Upper lobe of left lung (tissue), 6 donors: ENCODE measurements at places on chromosomes 11 and 22.

DNA sequence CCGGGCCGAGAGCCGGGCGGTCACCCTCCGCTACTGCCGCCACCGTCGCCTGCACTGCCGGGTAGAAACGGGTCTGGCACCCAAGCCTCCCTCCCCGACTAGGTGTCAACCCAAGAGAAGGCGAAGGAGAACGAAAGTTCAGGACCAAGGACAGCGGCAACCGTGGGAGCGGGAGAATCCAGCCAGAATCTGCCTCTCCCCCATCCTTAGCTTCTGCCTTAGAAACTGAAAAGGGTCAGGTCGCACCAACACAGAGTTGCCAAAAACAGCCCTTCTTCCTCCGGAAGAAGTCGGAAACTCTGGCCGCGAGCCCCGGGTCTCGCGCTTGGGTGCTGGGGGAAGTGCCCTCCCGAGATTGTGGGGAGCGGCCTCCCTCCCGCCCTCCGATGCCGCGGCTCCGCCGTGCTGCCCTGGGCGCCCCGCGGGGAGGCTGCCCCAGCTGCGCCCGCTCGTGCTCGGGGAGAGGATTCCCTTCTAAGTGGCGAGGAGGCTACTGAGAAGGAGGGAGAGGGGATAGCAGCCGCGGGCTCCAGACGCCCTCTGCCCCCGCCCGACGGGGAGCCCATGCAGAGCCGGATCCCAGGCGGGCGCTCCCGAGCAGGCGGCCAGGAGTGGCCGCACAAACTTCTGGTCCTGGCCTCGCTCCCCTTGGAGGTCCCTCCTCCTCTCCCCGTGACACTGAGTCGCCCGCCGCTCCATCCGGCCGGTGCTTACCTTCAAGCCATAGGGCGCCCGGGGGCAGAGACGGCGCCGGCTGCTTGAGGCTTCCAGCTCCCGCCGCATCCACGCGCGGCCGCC lies 637 bp downstream of the DRD2 start:
- H3K27me3 ChIP-seq: peaks cover 3% of the 10 kb centered on the region
- H3K27ac ChIP-seq: no peak overlapping the region
- H3K36me3 ChIP-seq: no peaks in the 10 kb centered on the region
- H3K4me3 ChIP-seq: no peak overlapping the region

DNA sequence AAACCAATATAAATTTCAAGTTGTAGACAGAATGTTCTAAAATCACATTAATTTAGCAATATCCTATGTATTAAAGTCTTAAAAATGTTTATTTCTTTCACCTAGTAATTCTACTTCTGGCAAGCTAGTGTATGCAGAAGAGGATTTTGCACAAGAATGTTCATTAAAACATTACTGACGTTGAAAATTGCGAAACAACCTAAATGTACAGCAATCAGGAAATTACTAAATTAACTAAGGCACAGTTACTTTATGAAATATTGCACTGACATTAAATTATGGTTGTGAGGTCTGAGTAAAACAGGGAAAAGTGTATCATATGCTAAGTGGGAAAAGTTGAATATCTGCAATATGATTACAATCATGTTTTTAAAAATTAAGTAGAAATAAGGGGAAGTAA lies 4.1 kb downstream of the SLC36A4 start:
- no peak overlapping the region for H3K4me3 ChIP-seq
- H3K27me3 ChIP-seq: no peaks in the 10 kb centered on the region
- peak overlapping the region; percentile 13 for H3K27ac ChIP-seq
- no peaks in the 10 kb centered on the region for H3K36me3 ChIP-seq
- H3K4me1 ChIP-seq: peaks cover 6% of the 10 kb centered on the region

DNA sequence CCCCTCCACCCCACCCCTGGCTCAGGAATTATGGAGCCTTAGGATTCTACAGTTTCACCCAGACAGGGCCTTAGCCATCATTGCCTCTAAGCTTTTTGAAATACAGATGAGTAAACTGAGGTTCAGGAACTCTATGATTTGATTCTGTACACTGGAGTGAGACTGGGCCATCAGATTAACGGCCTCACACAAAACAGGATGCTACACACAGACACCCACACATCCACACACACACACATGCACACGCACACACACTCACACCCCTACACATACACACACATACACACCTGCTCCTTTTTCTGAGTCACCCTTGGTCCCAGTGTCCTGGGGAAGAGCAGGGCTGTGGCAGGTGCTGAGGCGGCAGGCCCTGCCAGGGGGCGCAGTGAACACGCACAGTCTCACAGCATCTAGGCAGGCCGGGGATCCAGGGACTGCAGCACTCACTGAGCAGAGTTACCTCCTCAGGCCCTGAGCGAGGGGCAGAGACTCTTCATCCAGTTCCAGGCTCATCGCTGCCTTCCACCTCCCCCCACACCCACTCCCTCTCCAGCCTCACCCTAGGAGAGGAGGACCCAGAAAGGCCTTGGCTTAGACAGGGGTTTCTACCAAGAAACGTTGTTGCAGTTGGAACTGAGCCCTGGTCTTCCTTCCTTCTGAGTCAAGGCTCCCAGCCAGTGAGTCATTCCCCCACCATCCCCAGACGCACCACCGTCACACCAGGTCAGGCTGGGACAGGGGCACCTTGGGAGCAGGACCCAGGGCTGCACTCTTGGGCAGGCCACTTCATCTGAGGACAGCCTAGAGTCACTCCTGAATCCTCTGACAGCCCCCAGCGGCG lies 89.8 kb upstream of the PARVA start:
- H3K4me1 ChIP-seq: no peaks in the 10 kb centered on the region
- no peaks in the 10 kb centered on the region for H3K36me3 ChIP-seq
- no peak overlapping the region for H3K4me3 ChIP-seq
- no peaks in the 10 kb centered on the region for H3K27me3 ChIP-seq
- DNase-seq: no peak
- H3K27ac ChIP-seq: peak overlapping the region; percentile 42

GRCh38 chr22:38118182-38118581 lies 7.7 kb upstream of the BAIAP2L2 start:
- no peaks in the 10 kb centered on the region for H3K27me3 ChIP-seq
- no peak overlapping the region for H3K4me3 ChIP-seq
- peaks cover 6% of the 10 kb centered on the region for H3K4me1 ChIP-seq
- DNase-seq: no peak

DNA sequence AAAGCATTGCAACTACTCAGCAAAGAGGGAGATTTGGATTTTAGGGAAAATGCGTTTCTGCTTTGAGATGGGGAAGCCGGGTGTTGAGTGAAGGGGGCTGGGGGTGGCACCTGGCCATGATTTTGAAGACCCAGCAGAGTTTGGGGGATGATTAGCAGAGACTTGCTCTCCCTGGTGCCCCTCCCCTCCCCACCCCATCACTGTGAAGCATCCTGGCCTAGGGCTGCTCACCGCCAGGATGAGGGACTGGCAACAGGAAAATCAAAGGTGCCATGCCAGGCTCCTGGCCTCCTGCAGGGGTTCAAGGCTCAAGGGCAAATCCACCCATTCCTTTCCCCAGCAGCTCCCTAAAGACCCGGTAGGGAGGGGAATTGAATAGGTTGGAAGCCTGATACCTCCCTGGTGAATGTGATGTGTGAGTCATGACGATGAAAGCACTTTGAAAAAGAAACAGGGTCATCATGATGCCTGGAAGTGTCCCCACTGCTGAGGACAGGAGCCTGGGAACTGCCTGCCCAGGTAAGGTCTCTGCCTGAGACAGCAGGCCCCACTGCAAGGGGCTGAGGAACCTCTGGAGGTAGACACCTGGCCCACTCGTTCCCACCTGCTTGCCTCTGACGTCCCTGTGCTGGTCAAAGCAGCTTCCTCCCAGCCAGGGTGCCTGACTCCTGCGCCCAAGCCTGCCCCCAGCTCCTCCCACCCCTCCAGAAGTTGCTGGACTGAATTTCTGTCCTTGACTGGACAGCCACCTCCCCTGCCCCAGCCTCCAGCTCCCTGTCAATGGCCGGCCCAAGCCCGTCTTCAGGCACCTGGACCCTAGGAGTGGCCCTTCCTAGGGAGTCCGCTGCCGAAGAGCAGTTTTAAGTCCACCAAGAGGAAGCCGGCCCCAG lies 1.7 kb downstream of the CHST1 start:
- peak overlapping the region; percentile 35 for H3K27ac ChIP-seq
- no peaks in the 10 kb centered on the region for H3K36me3 ChIP-seq
- peaks cover 29% of the 10 kb centered on the region for H3K27me3 ChIP-seq

DNA sequence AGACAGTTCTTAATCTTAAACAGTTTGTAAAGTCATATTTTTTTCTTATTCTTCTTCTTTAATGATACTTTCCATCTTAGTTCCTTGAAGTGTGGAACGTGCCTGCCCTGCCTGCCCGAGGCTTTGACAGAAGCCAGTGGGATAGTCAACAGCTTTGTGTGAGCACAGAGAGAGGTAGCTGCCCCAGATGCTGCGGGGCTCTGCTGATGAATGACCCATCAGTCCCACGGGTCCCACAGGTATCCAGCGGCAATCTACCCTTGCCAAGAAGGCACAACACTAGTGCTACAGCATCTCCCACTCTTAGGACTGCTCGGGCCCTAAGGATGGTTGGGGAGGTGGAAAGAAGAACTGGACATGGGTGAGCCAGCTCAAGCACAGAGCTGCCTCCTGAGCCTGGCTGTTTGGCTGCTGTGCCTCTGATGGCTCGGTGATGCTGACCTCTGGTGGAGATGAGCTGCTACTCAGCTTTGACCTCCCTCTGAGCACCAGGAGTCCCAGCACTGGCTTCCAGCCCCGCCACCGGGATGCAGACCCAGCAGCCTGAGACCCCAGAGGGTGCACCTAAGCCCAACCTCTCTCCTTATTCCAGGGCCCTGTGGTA lies 11.8 kb upstream of the APLNR start:
- H3K4me3 ChIP-seq: no peak overlapping the region
- no peaks in the 10 kb centered on the region for H3K27me3 ChIP-seq
- H3K27ac ChIP-seq: no peak overlapping the region
- no peaks in the 10 kb centered on the region for H3K36me3 ChIP-seq
- H3K4me1 ChIP-seq: peaks cover 5% of the 10 kb centered on the region

- peaks cover 7% of the 10 kb centered on the region for H3K4me1 ChIP-seq
- no peak overlapping the region for H3K27ac ChIP-seq
- no peaks in the 10 kb centered on the region for H3K36me3 ChIP-seq
- no peak for DNase-seq
- no peaks in the 10 kb centered on the region for H3K27me3 ChIP-seq
- H3K4me3 ChIP-seq: no peak overlapping the region
Measured at GRCh38 chr11:34997952-34998528, 81.6 kb downstream of the PDHX start.

DNA sequence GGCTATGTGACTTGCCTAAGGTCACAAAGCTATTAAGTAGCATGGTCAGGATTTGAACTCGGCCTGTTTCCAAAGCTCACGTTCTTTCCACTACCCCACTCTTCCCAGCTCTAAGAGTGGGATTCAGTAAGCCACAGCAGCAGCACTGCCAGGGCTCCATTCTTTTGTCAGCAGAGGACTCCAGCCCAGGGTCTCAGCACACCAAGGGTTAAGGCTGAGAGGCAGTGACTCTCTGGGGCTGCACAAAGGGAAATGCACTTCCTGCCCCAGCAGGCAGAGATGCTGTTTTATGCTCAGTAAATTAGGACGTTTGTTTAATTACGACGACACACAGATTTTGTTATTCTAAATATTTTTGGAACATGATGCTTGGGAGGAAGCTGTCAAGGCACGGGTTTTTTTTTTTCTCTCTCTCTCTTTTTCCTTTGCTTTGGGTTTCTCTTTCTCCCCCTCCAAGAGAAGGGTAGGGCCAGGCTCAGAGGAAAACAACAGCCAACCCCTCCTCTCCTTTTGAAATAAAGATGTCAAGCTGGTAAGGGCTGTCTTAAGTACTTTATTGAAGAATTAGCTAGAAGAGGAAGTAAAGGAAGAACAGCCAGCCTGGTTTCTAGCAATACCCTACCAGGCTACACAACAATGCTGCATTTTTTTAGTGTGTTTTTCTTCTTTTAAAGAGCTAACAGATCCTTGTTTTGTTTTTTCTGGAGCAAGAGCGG lies 2.8 kb downstream of the MYH9 start:
- DNase-seq: no peak
- peaks cover 9% of the 10 kb centered on the region for H3K36me3 ChIP-seq
- H3K27me3 ChIP-seq: no peaks in the 10 kb centered on the region
- peak overlapping the region; percentile 45 for H3K4me3 ChIP-seq

- H3K27me3 ChIP-seq: no peaks in the 10 kb centered on the region
- H3K27ac ChIP-seq: no peak overlapping the region
- no peak overlapping the region for H3K4me3 ChIP-seq
- no peaks in the 10 kb centered on the region for H3K36me3 ChIP-seq
Measured at GRCh38 chr11:119878990-119879389, 150.0 kb upstream of the NECTIN1 start.

DNA sequence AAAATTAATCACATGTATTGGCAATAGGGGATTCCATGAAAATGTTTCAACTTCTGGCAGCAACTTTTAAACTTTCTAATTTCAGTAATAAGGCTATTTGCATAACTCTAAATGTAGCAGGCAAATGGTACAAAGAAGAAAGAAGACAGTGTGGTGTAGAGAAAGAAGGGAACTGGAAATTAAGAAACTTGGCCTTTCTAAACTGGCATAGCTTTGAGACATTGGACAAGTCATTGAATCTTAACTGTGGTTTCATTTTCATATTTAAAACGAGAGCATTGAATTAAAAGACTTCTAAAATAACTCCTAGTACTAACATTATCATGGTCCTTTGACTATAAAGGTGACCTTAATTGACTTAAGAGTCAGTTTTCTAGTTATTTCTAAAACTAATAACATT lies 125.0 kb downstream of the UVRAG start:
- no peaks in the 10 kb centered on the region for H3K4me1 ChIP-seq
- no peak overlapping the region for H3K27ac ChIP-seq
- H3K4me3 ChIP-seq: no peak overlapping the region
- no peaks in the 10 kb centered on the region for H3K36me3 ChIP-seq

GRCh38 chr11:1852271-1852876 lies 510 bp upstream of the LSP1 start:
- H3K27ac ChIP-seq: peak overlapping the region; percentile 74
- H3K4me3 ChIP-seq: no peak overlapping the region
- no peak for DNase-seq
- no peaks in the 10 kb centered on the region for H3K36me3 ChIP-seq

DNA sequence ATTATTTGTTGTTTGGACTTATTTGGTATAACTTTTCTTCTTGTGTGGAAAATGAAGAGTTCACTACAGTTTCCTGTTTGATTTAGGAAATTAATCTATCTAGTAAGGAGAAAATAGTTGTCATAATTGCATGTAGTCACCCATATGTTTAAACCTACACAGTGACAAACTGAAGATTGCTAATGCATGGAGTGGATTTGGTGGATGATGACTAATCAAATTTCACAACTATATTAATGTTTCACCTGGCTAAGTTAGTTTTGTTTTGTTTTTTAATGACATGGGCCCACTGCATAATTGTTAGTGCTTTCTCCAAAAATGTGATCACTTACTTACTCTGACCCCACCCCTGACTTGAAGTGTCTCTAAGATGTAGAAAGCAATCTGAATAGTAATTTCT lies 170.6 kb downstream of the DYNC2H1 start:
- H3K36me3 ChIP-seq: no peaks in the 10 kb centered on the region
- DNase-seq: no peak
- H3K4me1 ChIP-seq: no peaks in the 10 kb centered on the region
